ENCODE measurements at places on chromosomes 2 and 18.
A peak's percentile ranks its signal among the peaks of the same experiment; 100 is the strongest.

- no peak for DNase-seq
Observed at GRCh38 chr18:79578396-79579260, 101.0 kb upstream of the CTDP1 start.

- no peak for DNase-seq
Observed at GRCh38 chr2:148165975-148166374, 145.1 kb downstream of the MBD5 start.

- peak; percentile 61 for DNase-seq
Observed at GRCh38 chr18:47754311-47755101, 176.0 kb downstream of the SMAD2 start.

GRCh38 chr2:167758292-167758691 lies 489.1 kb downstream of the STK39 start:
- no peak for DNase-seq

DNA sequence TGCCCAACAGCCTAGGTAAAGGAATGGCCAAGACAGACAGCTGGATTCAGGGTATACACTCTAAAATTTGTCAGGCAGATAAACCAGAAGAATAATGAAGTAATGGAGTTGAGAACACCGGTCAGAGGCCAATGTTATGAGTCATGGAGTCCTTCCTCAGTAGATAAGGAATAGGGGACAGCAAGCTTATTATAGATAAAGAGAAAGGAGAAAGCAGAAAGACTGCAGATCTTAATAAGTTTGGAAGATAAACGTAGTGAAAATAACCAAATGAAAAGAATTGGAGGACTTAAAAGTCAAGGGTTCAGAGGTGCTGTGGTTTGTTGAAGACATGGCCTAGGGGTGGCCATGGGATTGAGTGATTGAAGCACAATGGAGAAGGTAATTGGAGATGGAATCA lies 63.5 kb upstream of the NFE2L2 start:
- DNase-seq = no peak

DNA sequence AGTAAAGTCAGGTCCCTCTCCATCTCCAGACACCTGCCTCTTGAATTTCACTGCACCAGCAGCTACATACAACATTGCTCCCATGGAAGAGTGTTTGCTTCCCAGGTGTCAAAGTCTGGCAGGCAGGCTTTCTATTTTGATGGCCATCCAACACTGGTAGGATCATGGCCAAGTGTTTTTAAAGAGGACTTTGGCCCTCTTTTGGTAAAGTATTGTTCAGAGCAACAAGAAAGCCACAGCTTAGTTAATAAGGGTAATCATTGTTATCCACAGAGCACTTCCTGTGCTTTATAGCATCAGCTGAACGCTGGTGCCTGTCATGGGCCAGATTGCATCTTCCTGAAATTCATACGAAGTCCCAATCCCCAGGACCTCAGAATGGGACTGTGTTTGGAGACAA lies 133.2 kb downstream of the NCK2 start:
- DNase-seq = no peak

GRCh38 chr18:78293940-78294541 lies 685.6 kb upstream of the SALL3 start:
- DNase-seq = no peak

GRCh38 chr2:14632133-14632936 lies at the start of gene LRATD1:
TSS of gene LRATD1 (plus strand) at chr2:14632717. CDS start at chr2:14633980, 1,263 bp downstream.
- DNase-seq = no peak

DNA sequence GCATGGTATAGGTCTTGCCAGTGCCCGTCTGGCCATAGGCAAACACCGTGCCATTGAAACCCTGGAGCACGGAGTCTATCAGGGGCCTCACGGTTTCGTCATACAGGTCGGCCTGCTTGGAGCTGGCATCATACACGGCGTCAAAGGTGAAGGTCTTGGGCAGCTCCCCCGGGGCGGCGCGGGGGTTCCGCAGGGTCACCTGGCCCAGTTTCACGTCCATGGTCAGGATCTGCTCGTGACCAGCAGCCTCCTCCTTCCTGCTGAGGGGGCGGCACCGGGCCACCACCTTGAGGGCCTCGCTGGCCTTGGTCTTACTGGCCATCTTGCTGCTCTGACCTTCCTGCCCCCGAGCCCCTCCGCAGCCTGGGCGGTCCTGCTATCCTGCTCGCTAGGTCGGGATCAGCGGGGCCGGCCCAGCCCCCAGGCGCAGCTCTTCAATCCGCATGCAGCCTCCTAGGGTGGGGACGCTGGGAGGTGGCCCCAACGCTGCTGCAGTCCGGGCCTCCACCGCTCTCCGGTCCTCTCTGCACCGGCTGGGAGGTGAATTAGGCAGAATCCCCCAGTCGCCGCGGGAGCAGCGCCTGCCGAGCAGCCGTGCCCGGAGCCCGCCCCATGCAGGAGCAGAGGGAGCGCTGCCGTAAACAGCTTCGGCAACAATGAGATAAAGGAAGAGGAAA lies 563 bp downstream of the KIF3C start:
- no peak for DNase-seq

DNA sequence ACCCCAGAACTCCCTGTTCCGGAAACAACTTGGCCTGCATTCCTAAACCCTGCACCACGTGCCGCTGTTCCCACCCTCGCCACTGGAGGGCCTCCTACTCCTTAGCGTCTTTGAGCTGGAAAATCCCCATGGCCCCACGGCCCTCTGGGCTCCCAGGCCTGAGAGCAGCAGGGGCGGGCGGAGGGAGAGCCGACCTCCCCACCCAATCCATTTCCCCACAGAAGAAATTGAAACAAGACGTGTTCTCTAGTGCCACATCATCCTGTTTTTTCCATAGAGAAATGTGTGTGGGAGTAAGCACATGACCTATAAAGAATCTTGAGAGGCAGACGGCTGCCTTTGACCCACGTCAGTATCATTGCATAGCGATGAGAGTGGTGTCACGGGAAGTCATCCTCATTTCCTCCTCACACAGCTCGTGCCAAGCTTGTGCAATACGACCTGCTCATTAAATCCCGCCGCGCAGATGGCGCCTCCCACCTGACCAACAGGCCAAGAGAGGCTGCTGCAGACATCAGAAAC lies 79.2 kb downstream of the LAMA1 start:
- DNase-seq = peak; percentile 30

Measured in KBM-7 (cell line).